Suppressor macrophage (primary cell): ENCODE measurements at places on chromosomes 1 and 21.

GRCh38 chr21:26077521-26077920 lies 93.0 kb downstream of the APP start:
- no peak for DNase-seq

DNA sequence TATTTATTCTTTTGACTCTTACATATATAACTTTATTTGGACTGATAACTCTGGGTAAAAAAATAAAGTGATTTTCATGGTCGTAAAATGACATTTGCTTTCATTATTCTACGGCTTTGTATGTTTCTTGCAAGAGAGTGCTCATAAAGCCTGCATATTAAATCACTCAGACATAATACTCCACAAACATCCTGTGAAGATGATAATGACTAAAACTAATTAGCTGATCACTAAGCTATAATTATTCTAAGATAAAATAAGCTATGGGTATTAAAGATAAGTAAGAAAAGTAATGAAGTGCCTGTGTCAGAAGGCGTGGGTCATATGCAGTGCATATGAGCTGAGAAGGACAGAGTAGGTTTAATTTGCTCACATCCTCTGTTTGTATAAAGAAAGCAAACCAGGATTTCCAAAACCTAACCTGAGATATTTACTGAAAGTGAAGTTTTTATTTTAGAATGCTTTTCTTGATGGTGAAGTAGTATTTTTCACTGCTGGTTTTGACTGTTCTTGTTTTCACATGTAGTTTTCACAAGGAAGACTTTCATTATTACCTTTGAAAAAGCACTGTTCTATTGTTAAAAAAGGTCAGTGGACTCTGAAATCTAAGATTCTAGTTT lies 278.8 kb downstream of the AMY1C start:
- no peak for DNase-seq

DNA sequence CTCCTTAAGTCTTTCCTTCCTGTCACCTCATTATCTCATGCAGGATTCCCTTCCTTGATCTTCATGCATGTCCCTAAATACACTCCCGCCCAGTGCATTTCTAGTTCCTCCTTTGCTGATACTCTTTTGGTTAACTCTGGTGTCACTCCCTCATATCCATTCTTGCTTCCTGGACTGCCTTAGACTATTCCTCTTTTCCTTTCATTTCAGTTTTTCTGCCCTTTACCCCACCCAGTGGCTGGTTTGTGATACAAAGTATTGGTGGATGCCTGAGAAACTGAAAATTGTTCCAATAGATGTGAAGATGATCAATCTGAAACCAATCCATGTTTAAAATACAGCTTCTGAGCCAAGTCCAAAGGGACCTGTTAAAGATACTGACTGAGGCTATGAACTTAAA lies 553.8 kb upstream of the CAMK1G start:
- DNase-seq, result peak; percentile 31

GRCh38 chr1:81209461-81209860 lies 591.3 kb upstream of the ADGRL2 start:
- no peak for DNase-seq

- DNase-seq, result peak; percentile 8
These were observed 184.2 kb downstream of the EIF4G3 start for GRCh38 chr1:20992322-20993056.
